AG09309 (cell line): ENCODE measurements at places on chromosomes 5 and 9.
A peak's percentile ranks its signal among the peaks of the same experiment; 100 is the strongest.

DNA sequence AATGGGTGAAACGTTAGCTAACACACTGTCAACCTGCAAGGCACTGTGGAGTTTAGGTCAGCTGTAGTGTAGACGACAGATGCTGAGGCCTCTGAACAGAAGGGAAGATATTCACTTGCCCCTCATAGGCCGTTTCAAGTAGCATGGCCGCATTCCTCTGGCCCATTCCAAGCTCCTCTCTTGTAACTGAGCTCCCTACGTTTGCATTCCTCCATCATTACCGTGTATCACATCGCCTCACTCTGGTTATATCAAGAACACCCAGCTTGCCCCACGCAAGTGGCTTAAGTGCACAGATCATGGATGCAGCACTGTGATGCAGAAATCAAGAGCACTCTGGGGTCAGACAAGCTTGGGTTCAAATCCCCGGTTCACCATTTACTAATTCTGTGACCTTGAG, 43.3 kb downstream of the PRELID2 start:
- DNase-seq, result no peak

- no peak for DNase-seq
Observed at GRCh38 chr5:71684309-71684708, 34.8 kb upstream of the CARTPT start.

DNA sequence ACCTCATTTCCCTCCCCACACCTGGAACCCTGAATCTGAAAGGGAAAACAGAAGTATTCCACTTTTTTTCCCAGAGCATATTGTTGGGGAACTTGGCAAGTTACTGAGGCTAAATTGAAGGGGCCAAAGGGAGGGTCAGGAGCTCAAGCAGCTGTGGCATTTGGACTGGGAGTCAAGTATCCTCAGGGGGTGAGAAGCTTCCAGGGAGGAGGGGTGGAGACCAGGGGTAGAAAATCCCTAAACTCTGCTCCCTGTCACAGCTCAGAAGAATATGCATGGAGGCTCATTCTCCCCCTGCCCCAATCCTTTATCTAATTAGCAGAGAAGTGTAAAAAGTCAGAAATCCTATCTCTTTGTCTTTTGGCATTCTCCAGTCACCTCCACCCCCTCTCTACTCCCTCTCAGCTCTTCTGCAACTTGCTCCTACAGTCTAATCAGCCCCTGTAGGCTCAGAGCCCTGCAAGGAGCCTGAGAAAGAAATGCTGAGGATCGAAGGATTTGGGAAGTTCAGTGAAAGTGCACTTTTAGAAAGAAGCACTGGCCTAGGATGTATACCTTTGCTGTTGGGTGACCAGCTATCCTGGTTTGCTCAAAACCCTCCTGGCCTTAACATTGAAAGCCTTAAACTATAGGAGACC, 5.7 kb upstream of the WNT8A start:
- DNase-seq, result no peak

DNA sequence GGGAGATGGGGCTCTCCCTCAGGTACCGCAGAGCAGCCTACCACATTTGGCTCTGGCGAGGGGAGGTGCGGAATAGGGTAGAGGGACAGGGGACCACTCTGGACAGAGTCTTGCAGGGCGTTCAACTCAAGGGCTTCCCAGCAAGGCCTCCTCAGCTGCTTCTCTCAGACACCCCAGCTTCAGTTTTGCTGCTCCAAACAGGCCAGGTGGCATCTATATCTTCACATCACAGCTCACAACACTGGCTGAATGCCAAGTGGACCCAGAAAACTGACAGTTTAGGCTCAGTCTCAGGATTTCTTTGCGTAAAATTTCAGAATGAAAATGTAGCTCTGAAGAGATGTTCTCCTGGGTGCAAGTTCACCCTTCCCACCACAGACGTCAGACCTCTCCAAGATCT, 592.6 kb upstream of the ADAMTS16 start:
- no peak for DNase-seq

DNA sequence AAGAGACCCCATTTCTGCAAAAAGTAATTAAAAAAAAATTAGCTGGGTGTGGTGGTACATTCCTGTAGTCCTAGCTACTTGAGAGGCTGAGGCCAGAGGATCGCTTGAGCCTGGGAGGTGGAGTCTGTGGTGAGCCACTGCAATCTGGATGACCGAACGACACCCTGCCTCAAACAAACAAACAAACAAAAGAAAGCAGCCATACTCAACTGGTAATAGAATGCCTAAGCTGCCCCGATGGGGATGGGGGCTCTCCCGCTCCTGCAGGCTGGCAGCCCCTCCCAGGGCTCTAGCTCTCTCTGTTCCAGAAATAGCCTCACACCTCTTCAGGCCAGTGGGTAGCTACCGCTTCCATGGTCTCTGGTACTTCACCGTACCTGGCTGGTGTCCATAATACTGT, 241.8 kb downstream of the FANCC start:
- DNase-seq, result no peak

DNA sequence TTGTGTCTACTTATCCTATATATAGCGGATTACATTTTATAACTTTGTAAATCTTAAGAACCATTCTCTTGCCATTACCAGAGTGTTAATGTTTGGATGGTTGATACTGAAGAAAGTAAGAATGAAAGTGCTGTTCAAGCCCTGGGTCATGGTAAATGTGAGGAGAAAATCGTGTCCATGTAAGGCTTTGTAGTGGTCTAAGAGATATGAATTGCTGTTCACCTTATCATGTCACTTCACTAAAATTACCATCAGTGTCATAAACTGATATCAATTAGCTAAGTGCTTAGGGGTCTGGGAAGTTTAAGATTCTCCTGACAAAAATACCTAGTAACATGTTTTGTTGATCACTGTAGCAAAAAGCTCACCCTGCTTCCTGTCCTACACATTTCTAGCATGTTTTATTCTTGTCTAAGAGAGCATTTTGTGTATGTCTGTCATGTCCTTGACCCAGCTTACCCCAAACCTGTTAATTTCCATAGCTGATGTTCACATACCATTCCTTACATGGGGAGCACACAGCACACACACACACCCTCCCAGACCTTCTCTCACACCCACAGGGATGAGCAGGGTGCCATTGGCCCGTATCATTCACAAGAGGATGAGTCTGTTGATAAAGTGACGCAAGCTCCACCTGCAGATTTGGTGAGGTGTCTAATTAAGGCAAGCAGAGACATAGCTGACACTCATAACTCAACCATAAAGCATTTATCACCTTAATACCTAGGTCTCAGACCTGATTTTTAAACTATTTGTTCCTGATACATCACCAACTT, 125.1 kb upstream of the PAM start:
- DNase-seq, result no peak

- peak; percentile 92 for DNase-seq
Observed at GRCh38 chr9:69180670-69181069, 6.6 kb downstream of the TJP2 start.

DNA sequence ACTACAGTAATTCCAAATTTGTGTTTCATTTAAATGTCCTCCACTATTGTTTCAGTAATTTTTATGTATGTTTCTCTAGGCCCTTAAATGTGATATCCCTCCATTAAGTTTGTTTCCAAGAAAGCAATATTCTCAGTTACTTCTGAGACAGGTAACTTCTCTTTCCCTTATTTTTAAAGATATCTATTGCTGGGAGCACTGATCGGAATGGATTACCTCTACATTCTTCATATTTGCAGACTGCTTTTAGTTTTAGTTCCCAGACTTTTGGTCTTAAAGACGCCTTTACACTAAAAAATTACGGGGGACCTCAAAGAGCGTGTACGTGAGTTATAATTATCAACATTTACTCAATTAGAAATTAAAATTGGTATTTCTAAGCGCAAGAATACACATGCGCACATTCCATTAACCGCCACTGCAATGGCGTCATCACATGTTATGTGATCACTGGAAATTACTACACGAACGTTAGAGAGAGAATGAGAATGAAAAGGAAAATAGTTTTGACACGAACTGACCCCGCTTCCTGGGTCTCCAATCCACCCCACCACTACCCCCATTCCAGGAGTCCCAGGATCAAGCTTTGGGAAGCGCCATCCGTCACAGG, 519 bp upstream of the RAD50 start:
- DNase-seq, result no peak
